ENCODE measurements at places on chromosomes 6 and 20.

- no peak for DNase-seq
These were observed 49.7 kb upstream of the BHLHE23 start for GRCh38 chr20:63056236-63057170.

GRCh38 chr6:8069631-8070284 lies 5.6 kb upstream of the BLOC1S5 start:
- DNase-seq: no peak

GRCh38 chr6:150627585-150628025 lies 27.9 kb downstream of the PLEKHG1 start:
- peak; percentile 6 for DNase-seq

DNA sequence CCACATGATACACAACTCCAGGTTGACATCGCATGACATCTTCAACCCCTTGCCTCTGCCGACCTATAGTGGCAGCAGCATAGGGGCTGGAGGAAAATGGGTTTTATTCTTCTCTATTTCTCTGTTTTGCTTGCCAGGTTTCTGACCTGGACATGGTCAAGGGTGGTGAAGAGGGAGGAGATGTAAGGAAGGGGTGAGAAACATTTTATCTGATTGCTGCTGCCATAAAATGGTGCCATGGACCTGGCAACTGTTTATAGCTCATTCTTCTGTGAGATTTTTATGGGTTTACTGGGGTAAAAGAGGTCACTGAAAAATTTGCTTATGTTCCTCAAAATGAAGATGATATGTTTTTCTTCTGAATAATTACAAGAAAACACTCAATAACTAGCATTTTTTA lies 266.7 kb upstream of the FOXQ1 start:
- no peak for DNase-seq

DNA sequence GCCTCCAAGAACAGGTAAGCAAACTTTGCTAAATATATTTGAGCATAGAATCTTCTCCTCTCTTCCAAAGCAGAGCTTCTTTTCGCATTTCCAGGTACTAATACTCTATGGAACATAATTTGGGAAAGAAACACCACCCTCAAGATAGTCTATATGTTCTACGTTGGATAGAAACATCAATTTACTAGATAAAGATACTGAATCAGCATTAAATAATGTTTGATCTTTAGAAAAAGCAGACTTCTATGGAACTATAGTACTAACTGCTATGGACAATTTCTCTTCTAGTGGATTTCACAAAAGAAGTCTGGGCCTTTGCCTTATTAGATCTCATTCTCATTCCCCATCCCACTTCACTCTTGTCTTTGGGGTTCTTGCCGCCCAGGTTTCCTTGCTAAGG lies 103.0 kb downstream of the CDK19 start:
- DNase-seq: no peak

- DNase-seq: no peak
These were observed 12.4 kb upstream of the RBM38 start for GRCh38 chr20:57378646-57379262.
